D341Med (cell line): ENCODE measurements at places on chromosomes 13 and 19.

GRCh38 chr13:71082631-71083030, 784.4 kb downstream of the DACH1 start:
- DNase-seq, result no peak

DNA sequence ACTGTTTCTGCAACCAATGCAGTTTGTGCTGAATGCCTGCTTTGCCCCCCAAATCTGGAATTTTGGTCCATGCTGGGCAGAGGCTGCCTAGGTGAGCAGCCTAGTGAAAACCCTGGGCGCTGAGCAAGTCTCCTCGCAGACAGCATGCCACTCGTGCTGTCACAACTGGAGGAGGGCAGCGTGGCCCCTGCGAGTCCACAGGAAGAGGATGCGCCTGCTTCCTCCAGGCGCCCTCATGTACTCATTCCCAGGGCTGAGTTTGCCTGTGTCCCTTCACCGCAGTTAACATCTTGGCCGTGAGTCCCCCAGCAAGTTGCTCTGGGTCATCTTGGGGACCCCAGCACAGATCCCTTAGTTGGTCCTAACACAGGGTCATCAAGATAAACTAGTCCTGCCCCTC, 26.2 kb upstream of the TMEM160 start:
- no peak for DNase-seq

DNA sequence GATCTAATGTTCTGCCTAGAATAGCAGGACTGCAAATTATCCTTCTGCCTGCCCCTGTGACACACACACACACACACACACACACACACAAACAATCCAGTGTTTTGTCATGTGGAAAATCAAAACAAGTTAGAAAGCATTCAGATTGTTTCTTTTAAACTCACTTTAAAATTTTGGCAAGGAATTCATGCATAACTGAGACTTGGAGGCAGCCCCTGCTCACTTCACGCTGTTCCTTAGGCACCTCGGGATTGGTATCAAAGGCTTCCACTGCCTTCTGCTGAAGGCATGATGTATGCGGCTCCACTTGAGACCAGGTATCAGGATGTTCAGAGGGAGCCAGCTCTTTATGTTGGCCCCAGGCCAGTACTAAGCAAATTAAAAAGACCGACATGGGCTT, 158.7 kb downstream of the OXGR1 start:
- no peak for DNase-seq

DNA sequence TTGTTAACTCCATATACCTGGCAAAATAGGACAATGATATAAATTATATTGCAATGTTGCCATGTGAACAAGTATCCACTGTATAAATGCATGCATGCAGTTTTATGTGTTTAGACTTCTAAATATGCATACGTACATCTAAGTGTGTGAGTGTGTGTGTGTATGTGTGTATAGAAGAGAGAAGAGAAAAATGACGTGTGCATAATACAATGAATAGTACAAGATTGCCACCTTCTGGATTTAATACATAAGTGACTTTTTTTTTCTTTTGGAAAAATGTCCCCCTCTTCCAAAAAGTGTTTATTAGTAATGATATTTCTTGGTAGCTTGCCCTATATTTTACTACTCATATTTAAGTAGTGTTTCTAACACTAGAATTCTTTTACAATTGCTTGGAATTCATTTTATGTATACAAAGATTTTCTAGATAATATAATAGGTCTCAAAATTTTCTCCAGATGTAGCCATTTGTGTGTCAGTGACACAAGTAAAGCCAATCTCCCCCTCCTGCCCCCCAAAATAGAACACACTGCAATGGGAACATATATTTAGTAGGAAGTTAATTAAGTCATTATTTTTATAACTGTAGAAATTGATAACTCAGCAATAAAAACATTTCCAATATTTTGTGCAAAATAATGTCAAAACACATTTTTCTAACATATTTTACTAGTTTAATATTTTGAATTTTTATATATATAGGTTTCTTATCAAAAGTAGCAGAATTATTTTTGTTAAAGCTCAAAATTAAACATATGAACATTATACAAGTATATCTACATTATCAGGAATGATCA, 783.3 kb upstream of the ATXN8OS start:
- peak; percentile 12 for DNase-seq

GRCh38 chr19:31591258-31591657, 242.0 kb upstream of the TSHZ3 start:
- no peak for DNase-seq

DNA sequence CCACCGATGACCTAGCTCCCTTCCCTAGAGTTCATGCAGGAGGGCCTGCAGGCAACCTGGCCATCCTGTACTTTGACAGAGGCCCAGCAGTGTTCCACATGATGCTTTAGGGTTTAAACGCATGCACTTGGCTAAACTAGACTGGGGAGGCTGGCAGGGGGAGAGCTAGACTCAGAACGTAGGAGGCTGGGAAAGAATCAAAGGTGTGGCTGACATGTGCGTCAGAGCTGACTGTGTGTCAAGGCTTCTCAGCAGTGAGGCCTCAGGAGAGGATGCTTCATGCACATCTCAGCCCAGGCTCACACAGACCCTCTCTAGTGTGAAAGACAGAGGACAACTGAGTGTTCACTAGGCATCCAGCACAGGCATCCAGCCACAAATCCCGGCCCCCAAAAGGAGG, 28.7 kb downstream of the DNMT1 start:
- no peak for DNase-seq

DNA sequence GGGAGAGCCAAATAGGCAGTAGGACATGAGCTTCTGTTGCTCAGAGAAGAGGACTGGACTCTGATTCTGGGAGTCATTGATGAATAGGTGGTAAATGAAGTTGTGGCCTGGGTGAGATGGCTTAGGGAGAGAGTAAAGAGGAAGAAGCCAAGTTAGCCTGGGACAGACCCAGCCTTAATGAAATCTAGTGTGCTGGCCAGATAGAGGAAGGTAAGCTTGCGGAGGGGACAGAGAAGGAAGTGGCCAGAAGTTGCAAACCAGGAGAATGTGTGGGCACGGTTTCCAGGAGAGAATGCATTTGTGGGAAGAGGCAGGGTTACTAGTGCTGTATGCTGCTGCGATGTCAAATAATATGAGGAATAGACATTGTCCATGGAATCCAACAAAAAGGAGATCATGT, 83.3 kb upstream of the OLFM4 start:
- no peak for DNase-seq

DNA sequence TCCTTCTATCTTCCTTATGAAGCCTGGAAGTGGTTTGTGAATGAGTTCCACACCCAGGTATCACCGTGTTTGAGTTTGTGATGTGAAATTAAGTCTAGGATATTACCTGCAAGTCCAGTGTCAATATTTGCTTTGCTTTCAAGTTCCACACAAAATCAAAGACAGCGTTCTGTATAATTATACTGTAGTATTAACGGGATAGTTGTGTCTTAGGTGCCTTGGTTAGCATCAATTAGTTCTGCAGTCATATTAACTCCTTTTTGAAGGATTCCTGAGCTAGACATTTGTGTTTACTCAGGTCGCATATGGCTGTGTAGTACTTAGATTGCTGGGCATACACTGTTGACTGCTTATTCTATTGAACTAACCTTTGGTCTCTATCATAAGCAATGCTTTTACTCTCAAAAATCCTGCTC, 54.4 kb downstream of the ERCC5 start:
- no peak for DNase-seq

GRCh38 chr13:98217597-98217996, 40.5 kb upstream of the RNF113B start:
- DNase-seq, result no peak

GRCh38 chr13:103273825-103274224, 207.6 kb upstream of the SLC10A2 start:
- no peak for DNase-seq

- no peak for DNase-seq
Observed at GRCh38 chr19:9877780-9878510, 42.8 kb downstream of the PIN1 start.

- no peak for DNase-seq
Observed at GRCh38 chr19:41339936-41340335, 13.8 kb downstream of the TGFB1 start.

DNA sequence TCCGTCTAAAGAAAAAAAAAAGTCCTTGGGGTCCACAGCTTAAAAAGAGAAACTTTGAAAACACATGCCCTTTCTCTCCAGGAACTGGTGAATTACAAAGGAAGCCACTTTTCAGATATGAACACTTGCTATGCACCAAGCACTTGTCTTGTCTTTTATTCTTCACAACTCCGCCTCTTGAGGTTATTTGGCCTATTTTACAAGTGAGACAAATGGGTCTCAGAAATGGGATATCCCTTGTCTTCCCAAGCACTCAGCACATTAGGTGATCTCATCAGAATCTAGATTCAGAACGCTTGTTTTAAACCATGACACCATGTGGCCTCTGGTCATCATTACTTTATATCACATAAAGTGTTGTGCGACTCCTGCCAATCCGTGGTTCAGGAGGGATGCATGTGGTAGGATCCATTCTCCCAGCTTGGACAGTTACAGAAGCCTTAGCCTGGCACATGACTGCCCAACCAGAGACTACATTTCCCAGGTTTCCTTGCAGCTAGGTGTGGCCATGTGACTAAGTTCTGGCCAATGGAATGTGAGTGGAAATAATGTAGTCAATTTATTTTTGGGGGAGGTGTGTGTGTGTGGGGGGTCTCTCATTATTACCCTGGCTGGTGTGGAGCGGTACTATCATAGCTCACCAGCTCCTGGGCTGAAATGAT, 13.9 kb downstream of the TSKS start:
- DNase-seq, result no peak

DNA sequence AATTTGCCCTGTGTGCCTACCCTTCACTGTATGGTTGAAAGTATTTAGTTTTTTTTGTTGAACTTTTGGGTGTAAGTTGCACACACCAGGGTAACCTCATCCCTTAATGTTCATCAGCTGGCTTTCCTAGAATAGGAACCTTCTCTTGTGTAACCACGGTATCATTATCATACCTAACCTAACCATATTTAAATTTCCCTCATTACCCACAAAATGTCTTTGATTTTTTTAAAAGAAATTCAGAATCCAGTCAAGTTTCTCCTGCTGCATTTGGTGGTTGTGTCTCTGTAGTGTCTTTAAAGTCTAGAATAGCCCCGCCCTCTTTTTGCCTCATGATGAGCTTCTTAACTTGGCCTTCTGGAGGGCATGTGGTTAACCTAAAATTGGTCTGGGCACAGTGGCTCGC, 80.3 kb downstream of the RYR1 start:
- no peak for DNase-seq

DNA sequence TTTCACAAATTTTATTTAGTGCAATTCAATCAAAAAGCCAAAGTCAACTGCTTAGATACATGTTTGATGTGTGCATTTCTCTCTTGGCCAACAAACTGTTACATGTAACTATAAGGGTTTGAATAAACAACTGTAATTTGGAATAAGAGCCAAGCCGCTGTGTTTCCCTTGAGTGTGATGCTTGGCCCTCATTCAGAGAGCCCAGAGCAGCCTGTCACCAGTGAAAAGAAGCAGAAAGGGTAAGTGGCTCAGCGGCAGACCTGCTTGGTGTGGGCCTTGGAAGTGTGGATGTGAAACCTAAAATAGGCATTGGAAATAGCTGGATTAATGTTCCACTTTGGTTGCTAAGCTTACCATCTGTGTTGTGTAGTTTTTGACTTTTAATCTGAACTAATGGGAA, 924.6 kb downstream of the OLFM4 start:
- DNase-seq, result peak; percentile 48

- peak; percentile 93 for DNase-seq
Observed at GRCh38 chr19:2636897-2637683, 65.4 kb downstream of the GNG7 start.

GRCh38 chr19:15614507-15615379, at the start of gene CYP4F8:
CYP4F8 (plus strand) TSS chr19:15615218; CDS start chr19:15615617, 399 bp downstream.
- no peak for DNase-seq

DNA sequence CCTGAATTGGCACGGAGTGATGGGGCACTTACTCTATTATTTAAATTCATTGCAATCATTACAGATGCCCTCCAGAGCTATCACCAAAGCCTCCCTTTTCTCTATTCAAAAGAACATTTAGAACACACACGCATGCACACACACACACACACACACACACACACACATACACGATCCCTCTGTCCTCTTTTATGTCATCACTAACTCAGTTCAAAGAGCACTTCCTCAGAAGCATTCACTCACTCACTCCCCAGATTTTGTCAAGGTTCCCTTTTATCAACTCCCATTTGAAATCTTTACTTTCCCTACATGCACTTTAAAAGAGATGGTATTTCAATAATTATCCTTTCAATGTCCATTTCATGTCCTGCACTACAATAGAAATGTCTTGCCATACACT, 22.4 kb upstream of the IGFL4 start:
- DNase-seq, result no peak

GRCh38 chr13:103873725-103874124, 807.5 kb upstream of the SLC10A2 start:
- DNase-seq, result no peak

DNA sequence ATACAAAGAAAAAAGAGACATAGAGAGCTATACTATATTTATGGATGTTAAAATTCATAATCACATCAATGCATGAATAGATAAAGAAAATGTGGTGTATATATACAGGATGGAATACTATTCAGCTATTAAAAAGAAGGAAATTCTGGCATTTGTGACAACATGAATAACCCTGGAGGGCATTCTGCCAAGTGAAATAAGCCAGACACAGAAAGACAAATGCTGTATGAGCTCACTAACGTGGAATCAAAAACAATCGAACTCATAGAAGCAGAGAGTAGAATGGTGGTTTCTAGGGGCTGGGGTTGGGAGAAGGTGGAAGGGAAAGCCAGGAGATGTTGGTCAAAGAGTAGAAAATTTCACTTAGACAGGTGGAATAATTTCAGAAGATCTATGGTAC, 24.0 kb downstream of the UTP14C start:
- no peak for DNase-seq

GRCh38 chr19:50046649-50047503, 21.1 kb downstream of the ZNF473 start:
- DNase-seq, result peak; percentile 74

DNA sequence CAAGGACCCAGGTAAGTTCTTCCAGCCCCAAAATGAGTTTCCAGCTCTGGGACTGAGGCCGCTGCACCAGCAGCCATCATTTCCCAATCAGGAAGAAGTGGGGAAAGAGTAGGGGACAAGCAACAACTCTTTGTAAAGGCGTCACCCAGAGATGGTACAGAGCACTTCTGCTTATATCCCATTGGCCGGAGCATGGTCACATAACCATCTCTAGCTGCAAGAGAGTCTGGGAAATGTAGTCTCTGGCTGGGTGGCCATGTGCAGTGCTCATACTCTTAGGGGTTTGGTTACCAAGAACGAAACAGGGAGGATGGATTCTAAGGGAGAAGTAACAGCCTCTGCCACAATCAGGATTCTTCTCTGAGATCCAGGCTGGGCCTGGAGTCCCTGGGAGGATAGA, 26.3 kb downstream of the CKM start:
- DNase-seq, result no peak
